ENCODE measurements at places on chromosomes 16 and 17. TPM values are rescaled to one million over a fixed set of nuclear protein-coding genes. Genes with fewer than 3 reads are reported as not detected.

DNA sequence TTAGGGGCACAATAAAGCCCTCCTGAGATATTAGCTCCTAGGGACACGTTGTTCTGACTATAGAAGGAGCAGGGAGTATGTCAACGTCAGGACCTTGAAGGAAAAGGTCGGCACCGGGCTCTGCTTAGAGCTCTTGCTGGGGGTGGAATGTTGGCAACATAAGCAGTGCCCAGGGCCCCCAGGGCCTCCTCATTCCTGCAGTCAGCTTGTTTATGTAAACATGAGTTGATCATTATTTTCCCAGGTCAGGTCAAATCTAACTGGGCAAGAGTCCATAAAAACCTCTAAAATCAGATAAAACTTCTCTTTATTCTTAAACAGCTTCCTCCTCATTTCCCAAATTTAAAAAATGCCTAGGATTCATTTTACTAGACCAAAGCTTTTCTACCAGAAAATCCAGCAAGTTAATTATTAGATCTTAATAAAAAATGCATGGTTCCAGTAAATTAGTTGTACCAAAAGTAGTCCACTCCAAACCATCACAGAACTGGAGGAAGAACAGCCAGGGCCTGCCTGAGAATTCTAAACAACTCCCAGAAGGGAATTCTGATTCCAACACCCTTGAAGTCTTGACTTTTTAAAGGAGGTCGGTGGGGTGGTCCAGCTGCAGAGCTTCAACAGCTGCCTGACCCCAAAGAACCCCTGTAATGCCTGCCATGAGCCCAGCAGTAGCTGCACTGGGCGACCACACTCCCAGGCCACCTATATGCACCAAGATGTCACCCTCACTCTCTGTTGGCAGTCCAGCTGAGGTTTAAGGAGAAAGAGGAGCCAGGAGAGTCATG lies 54.3 kb downstream of the AMFR start:
- DNase-seq: no peak

The HOXB4 gene
- 5.7 TPM for total RNA-seq

The IRX6 gene
- 2.3 TPM for total RNA-seq

DNA sequence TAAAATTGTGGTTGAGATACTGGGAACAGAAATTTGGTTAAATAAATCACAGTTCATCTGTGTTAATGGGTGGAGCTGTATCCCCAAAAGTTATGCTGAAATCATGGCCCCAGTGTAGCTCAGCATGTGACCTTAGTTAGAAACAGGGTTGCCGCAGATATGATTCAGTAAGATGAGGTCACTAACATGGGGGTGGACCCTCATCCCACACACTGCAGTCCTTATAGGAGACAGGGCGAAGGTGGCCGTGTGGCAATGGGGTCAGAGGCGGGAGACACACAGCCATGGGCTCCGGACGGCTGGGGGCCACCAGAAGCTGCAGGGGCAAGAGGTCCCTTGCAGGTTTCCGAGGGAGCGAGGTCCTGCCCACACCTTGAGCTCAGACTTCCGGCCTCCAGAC lies 10.7 kb downstream of the GALNS start:
- DNase-seq: no peak

- DNase-seq: peak; percentile 47
Observed at GRCh38 chr16:68417711-68418301, 30.5 kb downstream of the SMPD3 start.

The AATK gene
- total RNA-seq: 7.9 TPM

The KRT13 gene
- not detected for total RNA-seq

DNA sequence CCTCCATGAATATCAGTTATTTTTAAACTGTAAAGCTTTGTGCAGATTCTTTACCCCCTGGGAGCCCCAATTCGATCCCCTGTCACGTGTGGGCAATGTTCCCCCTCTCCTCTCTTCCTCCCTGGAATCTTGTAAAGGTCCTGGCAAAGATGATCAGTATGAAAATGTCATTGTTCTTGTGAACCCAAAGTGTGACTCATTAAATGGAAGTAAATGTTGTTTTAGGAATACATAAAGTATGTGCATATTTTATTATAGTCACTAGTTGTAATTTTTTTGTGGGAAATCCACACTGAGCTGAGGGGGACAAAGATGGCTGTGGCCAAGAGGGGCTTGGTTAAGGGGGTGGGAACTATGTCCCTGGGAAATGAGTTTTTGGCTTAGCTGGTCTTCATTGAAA lies 2.3 kb downstream of the CCL11 start:
- no peak for DNase-seq

GRCh38 chr16:77885571-77886295 lies 97.4 kb downstream of the VAT1L start:
- no peak for DNase-seq

DNA sequence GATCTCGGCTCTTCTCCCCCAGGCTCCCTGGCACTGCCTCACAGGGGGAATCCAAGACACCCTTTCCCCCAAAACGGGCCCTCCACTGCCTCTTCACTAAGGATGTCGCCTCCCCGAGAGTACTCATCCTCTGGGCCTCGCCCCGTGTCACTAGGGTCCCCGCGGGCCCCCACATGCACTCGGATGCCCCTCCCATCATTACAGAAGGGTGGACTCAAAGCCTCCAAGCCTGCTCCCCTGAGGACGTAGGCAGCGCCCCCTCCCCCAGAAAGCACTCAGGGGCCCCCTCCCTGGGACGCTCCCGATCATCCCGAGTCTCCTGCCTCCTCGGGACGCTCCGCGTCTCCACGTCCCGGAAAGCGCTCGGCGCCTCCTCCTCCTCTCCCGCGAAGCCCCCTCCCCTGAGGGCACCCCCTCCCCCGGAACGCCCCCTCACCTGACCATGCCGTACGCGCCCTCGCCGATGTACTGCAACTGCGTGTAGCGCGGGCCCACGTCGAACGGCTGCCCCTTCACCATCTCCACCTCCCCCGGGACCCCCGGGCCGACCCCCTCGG lies 338 bp downstream of the MAPK3 start:
- DNase-seq: no peak

GRCh38 chr16:82695806-82696205 lies 69.0 kb downstream of the CDH13 start:
- DNase-seq: no peak

Data from mesenteric fat pad (tissue), 1 donor.